ENCODE measurements at places on chromosomes 7 and 10.

GRCh38 chr10:30029164-30029871, 30.1 kb downstream of the JCAD start:
- DNase-seq, result no peak

DNA sequence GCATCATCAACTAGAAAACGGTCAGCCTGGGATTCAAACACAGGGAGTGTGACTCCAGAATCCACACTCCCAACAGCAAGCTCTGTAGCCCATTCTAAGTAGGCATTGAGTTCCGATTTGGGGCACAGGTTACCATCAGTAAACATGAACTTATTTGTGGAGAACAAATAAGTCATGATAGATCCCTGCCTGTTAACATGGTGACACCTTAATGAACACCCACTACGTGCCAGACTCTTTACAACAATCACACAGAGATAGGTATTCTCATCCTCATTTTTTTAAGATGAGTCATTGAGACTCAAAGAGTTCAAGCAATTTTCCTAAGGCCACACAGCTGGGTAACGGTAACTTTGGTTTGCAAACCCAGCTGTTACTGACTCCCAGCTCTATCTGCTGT, 91.5 kb downstream of the LYZL2 start:
- DNase-seq, result no peak

- no peak for DNase-seq
Measured at GRCh38 chr7:39709768-39710311, 86.5 kb downstream of the RALA start.

GRCh38 chr10:43186150-43186549, 47.9 kb downstream of the CSGALNACT2 start:
- DNase-seq, result no peak

GRCh38 chr7:128937647-128938543, at the start of gene IRF5:
Gene IRF5 (plus strand): TSS chr7:128937927. CDS start chr7:128942082, 4,155 bp downstream.
- DNase-seq, result no peak

DNA sequence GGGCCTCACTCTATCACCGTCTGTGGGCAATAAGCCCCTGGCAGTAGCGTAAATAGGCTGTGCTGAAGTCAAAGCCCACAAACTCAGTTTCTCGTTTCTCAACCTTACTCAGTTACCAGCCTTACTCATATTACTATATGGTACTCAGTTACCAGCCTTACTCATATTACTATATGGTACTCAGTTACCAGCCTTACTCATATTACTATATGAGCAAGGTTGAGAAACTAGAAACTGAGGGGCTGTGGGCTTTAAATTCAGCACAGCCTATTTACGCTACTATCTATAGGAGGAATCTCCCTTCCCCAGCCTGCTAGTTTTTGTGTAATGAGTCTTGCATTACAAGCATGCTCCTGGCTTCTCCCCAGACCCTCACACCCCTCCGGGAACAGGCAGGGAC, 35.4 kb downstream of the CCDC3 start:
- no peak for DNase-seq

GRCh38 chr7:19375976-19376375, 230.8 kb upstream of the FERD3L start:
- no peak for DNase-seq

- DNase-seq, result no peak
Measured at GRCh38 chr7:71782051-71782450, 630.1 kb downstream of the CALN1 start.

- DNase-seq, result no peak
Measured at GRCh38 chr10:1074052-1074747, 18.0 kb downstream of the WDR37 start.

DNA sequence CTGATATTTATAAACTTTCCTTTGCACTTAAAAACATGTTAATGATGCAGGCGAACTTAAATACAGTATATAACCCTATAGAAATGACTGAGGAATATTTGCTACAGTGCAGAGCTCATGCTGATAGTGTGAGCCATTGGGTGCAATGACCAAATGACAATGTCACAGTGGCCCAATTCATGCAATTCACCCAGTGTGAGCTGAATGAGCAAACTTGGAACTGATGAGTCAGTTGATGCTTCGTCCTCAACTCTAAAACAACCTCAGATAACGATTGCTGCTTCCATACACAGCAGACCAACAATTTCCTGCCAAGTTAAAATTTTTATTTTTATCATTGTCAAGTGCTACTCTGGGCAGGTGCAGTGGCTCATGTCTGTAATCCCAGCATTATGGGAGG, 12.1 kb upstream of the ZC3HAV1L start:
- no peak for DNase-seq

GRCh38 chr7:124764847-124765400, 668 bp downstream of the GPR37 start:
- peak; percentile 3 for DNase-seq

GRCh38 chr7:77727936-77728701, 31.9 kb downstream of the RSBN1L start:
- DNase-seq, result no peak

DNA sequence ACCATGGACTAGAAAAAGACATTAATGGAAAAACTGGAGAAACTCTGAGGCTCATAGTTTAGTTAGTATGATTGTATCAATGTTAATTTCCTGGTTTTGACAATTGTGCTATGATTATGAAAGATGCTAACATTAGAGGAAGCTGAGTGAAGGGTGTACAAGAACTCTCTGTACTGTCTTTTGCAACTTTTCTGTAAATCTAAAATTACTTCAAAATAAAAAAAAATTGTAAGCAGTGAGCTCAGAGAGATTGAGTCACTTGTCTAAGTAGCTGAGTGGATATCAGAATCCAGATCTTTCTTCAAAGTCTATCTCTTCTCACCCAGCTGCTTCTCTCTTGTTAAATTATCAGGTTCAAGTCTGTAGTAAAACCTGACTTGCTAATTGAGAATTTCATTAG, 181.1 kb downstream of the PLCE1 start:
- no peak for DNase-seq

- DNase-seq, result no peak
Measured at GRCh38 chr7:143514487-143514886, 36.8 kb downstream of the TAS2R41 start.

- DNase-seq, result no peak
Measured at GRCh38 chr7:43395351-43395750, 187.6 kb upstream of the STK17A start.

DNA sequence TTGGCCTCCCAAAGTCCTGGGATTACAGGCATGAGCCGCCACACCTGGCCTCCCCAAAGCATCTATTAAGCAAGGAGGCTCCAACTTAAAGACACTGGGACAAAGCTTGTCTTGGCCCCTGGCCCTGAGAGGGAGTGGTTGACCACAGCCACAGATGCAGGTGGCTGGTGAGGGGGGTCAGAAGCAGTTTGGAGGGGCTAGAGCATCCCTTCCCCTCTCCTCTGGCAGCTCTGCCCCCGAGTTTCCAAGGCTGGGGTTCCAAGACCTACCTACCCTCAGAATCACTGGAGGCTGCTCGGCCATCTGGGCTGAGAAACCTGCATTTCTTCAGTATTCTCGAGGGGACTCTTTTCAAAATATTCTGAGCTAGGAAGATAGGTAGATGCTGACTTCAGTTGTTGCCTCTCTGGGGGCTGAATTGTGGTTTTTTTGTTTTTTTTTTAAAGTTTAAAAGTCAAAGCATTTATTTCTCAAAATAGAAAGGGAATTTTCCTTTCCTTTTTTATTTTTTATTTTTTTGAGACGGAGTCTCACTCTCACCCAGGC, 32.6 kb downstream of the DDIT4 start:
- no peak for DNase-seq

GRCh38 chr7:105330526-105330925, 58.2 kb downstream of the SRPK2 start:
- no peak for DNase-seq

DNA sequence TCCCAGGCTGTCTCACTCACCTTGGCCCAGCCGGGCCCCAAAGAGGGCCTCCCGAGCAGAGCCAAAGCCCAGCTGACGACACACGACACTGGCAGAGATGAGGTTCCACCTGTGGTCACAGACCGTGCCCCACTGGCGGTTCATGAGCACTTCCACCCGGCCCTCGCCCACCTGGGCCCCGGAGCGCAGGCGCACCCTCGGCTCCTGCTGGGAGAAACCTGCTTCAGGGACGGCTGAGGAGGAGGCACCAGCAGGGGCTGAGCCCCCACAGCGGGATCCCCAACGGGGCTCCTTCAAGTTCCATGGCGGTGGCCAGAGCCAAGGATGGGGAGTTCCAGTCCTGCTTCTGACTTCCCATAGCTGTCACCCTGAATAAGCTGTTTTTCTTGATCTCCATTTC, 10.0 kb downstream of the LOXL4 start:
- no peak for DNase-seq

DNA sequence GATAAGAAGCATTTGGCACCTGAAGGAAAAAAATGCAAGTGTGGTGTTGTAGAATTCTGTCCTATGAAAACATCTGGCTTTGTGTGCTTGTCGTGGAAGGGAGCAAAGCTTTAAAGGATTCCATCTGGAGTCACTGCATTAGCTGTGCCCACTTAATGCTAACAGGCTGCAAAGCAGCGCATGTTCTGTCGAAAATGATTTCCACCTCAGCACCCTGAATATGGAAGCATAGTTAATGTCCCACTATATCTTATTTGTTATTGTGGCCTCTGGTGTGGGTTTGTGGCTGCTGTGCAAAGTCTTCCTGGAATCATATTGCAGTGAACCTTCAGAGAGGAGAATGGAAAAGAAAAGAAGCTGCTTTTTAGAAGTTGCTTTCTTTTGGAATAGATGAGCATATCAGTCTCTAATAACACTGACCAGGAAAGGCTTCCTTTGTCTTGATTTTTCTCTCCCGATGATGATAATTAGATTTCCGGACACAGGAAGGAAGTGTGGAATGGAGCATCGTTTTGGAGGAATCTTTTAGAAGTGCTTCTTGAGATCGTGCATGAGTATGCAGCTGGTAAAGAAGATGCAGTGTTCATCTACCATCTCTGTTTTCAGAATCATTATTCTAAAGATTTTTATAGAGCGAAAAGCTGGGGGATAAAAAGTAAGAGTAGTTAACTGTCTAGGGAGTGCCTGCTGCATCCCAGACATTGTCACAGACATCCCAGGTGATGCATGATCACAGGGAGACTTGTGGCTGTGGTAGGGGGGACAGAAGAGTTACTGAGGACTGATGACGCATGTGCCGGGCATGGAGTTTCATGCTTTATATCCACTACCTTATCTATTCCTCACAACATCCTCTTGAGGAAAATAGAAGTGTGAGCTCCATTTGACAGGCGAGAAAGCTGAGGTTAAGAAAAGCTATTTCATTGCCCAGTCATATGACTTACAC, 54.6 kb downstream of the TEX36 start:
- no peak for DNase-seq

GRCh38 chr7:106522696-106523095, 138.3 kb downstream of the CCDC71L start:
- DNase-seq, result no peak
